ENCODE measurements at places on chromosomes 2 and 18. TPM values are rescaled to one million over a fixed set of nuclear protein-coding genes. Genes with fewer than 3 reads are reported as not detected.

The LRRC30 gene
- total RNA-seq = not detected

The CD8B2 gene
- total RNA-seq = not detected

The RAX gene
- not detected for total RNA-seq

The RGPD8 gene
- 9.5 TPM for total RNA-seq

The SPR gene
- 25.9 TPM for total RNA-seq

The PTPRN gene
- total RNA-seq = 3.5 TPM

The LDAH gene
- 22.8 TPM for total RNA-seq

The FNDC4 gene
- 18.3 TPM for total RNA-seq

The DSG4 gene
- not detected for total RNA-seq

The AMER3 gene
- not detected for total RNA-seq

All from fibroblast of lung (primary cell).